ENCODE measurements at places on chromosomes 12 and 14.

DNA sequence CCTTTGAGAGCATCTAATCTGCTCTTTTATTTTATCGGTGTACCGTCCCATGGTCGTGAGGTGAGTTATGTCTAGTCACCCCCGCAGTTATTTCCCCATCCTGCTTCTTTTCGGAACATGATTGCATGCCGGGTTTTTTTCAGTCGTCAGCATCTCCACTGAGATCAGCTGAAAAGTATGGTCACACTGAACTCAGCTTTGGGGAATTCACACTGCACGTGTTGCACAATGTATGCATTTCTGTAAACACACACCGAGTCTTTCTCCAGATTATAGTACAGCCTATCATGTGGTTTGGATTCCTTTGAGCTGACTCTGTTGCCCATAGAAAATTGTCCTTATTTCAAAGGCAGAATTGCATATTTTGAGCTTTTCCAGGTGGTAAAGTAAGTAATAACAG is 24.6 kb downstream of the PLXNC1 start:
- no peak for DNase-seq

DNA sequence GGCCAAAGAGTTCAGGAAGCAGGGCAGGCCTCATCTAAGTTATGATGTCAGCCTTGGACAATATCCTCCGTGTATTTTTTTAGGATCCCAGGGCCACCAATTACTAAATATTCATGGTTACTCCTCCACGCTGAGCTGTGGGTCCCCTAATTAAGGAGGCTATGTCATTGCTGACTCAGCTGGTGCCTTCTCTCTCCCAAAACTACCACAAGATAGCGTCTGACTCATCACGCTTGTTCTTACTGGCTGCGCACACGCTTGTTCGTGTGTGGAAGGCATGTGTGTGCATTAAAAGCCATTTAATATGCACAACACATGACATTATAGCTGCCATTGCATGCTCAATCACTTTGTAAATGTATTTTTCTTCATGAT is 78.3 kb downstream of the GSC start:
- DNase-seq, result no peak

GRCh38 chr12:76688631-76689030 is 75.3 kb upstream of the ZDHHC17 start:
- DNase-seq, result no peak

DNA sequence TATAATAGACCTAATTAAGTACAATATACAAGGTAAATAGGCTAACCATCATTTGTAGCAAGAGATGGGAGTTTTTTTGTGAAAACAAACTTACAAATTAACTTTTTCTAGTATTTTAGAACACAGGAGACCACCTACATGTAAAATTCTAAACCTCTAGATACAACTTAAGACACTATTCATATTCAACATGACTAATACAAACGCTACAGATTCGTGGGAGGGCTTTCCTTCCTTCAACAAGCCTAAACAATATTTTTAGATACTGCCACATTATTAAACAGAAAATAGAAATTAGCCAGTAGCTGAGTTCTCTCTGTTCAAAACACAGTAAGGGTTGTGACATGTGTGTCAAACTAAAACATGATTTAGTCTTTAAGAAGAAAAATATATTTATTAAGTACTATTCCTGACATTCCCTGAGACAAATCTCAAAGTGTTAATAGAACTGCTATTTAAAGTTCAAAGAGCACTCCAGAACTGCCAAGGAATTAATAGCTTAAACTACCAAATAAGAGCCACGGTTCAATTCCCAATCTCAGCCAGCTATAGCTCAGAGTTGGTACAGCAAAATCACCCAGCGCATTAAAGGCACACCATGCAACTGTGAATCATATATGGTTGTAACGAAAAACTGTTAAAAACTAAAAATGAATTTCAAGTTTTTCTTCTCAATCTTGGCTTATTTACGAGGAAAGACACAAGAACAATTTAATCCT is 10.7 kb downstream of the MED13L start:
- DNase-seq, result no peak

- DNase-seq, result peak; percentile 87
Observed at GRCh38 chr14:72948481-72949138, 22.3 kb downstream of the DCAF4 start.

DNA sequence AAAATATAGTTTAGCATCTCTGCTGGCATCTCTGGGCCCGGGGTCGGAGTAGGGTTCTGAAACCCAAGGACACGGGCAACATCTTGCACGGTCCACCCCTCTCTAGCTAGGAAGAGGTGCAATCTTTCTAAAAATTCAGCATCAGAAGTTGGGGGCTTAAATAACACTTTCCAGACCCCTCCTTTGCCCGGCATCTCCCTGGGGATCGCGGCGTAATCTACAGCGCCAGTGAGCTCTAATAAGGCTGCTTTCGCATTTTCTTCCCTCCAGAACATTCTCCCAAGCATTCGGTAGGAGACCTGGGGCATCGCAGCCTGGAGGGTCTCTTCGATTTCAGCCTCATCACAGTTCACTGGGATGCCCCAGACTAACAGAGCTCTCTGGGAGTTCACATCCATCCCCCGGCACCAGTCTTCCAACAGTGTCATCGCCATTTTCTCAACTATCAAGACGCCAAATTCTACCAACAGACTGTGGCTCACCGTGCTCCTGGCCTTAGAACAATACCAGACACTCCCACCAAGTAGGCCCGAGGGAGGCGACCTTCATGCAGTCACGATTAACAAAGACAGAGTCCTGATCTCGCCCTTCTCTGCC is 880 bp downstream of the PNMA1 start:
- DNase-seq, result no peak

- no peak for DNase-seq
Observed at GRCh38 chr12:71164568-71165197, 6.9 kb upstream of the TSPAN8 start.

DNA sequence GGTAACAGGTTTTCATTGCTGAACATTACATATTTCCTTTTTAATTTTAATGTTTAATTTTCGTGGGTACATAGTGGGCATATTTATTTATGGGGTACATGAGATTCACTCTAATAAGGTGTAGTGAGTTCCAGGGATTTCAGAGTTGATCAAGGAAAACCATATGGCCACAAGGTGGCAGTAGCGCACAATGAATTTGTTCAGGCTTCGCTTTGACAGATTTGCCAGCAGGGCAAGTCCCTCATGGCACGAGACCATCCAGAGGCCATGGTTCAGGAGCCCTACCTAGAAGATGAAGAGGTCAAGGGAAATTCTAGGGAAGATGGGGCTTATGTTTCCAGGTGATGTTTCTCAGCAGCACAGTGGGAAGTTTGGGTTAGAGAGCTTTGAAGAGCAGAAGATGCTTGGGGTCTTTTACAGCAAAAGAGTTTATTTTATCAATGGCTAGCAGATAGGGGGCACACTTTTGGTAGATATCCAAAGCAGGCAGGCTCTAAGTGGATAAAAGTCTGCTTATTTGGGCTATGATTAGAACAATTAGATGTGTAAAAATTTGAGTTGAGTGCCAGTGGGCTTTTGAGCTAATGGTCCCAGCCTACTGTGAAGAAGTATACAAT is 1004.4 kb downstream of the AACS start:
- peak; percentile 71 for DNase-seq

GRCh38 chr12:60845696-60846095 is 1249.9 kb downstream of the SLC16A7 start:
- no peak for DNase-seq

GRCh38 chr12:122467983-122468382 is 32.7 kb downstream of the ZCCHC8 start:
- no peak for DNase-seq

DNA sequence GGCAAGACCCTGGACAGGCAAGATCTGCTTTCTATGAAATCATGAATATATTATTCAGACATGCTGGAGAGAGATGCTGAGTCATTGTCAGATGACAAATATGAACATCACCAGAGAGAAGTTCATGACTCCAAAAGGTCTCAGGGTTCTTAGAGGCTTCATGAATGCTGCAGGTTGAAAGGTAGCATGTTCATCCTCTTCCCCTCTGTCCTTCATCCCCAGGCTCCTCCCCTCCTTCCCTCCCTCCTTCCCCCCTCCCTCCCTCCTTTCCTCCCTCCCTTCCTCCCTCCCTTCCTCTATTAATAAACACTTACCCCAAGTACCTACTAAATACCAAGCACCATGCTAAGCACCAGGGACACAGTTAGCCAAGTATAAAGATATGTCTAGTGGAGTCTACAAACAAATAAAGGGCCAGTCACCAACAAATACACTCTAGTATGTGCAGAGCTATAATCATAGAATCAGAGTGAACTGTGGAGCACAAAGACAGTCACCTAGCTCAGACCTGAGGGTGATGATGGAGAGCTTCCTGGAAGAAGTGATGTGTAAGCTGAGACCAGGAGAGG is 46.2 kb downstream of the RPH3A start:
- DNase-seq, result no peak

GRCh38 chr12:100908501-100908900 is 113.9 kb downstream of the ANO4 start:
- DNase-seq, result no peak

DNA sequence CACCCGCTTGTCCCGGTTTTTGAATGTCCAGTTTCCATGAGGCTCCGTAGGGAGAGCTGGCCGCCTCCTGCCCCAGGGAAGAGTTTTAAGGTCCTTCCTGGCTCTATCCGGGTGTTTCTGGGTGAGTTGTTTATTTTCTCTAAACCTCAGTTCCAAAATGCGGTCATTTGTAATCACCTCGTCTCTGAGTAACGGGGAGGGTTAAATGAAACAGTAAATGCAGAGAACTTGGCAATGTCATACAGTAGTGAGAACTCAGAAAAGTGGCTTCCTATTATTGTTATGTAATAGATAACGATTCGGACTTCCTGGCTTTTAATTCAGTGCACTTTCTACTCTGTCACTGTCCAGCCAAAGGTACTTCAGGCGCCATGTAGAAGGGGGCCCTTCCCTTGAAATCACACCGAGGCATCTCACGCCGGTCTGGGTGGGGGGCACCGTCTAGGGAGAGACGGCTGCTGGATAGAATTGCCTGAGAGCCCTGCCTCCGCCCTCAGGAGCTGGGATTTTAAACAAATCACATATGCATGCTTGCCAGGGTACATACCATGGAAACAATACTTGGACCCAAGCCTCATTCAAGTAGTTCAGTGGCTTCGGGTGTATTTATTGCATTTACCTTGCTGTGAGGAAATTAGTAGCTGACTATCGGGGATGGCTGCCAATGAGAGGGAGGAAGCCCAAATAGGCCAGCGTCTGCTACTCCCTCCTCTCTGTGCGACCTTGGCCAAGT is 26.4 kb downstream of the NOS1 start:
- no peak for DNase-seq

DNA sequence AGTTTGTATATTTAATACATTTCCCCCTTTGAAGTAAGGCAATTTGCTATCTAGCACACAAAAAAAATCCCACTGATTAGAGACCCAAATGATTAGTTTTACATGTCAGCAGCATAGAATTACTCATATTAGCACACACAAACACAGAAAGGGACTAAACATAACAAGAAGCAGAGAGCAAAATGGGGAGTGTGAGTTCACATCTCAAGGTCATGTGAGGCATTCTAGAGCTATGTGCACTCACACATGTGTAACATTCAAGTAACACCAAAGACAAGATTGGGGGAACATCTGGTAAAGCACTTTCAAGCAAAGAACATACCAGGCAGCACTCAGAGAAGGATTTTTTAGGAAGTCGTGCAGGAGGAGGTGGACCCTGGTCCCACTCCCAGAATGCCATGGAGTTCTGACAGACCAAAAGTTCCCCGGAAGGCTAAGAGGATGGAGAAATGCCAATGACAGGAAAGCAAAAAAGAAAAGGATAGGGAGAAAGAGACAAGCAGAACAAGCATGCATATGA is 105.8 kb upstream of the SINHCAF start:
- no peak for DNase-seq

GRCh38 chr14:36879558-36879957 is 217.9 kb downstream of the PAX9 start:
- no peak for DNase-seq

DNA sequence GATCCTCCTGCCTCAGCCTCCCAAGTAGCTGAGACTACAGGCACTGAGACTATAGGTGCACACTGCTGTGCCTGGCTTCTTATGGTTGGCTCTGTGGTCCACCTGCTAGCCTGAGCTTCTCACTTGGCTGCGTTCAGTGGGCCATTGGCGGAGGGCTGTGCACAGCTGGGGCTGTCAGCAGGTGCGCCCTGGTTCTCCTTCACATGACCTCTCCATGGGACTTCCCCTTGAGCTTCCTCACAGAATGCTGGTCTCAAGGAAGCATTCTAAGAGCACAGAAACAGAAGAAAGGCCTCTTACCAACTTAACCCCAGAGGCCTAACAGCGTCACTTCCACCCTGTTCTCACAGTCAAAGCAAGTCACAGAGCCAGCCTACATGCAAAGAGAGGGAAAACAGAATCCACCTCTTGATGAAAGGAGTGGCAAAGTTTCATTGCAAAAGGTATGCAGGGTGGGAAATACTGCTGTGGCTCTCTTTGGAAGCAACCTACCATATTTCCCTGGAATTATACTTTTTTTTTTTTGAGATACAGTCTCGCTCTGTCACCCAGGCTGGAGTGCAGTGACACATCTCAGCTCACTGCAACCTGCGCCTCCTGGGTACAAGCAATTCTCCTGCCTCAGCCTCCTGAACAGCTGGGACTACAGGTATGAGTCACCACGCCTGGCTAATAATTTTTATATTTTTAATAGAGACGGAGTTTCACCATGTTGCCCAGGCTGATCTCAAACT is 9.3 kb downstream of the RILPL2 start:
- peak; percentile 74 for DNase-seq

DNA sequence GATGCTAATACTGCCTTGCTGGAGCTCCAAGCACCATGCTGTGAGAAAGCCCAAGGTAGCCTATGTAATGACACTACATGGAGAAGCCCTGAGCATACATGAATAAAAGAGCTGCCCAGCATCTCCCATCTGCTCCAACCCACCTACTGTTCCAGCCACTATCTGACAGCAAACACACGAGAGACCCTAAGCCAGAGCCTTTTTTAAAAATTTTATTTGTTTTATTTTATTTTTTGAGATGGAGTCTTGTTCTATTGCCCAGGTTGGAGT is 95.2 kb upstream of the PRICKLE1 start:
- DNase-seq, result no peak

- no peak for DNase-seq
Observed at GRCh38 chr12:92155733-92156132, 10.1 kb upstream of the BTG1 start.

- no peak for DNase-seq
Observed at GRCh38 chr14:81067156-81067555, 111.7 kb downstream of the TSHR start.

DNA sequence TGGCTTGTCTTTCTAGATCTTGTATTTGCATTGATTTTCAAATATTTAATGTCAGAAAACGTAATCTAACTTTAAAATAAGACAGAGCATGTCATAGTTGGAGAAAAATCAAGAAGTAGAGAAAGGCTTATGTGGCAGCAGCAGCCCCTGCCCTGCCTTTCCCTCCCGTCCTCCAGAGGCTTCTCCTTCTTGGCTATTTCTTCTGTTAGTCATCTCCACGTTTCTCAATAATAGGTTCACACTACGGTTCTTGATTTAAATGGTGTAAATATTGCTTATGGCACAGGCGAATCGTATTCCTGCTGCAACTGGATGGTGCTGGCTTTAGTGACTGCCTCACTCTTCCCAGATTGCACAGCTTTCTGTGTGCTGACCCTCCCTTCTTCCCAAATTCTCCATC is 42.8 kb downstream of the SLC8B1 start:
- no peak for DNase-seq

- DNase-seq, result no peak
Observed at GRCh38 chr12:78712834-78713481, 151.6 kb upstream of the SYT1 start.

GRCh38 chr12:22709292-22709691 is 84.3 kb downstream of the ETNK1 start:
- no peak for DNase-seq
